ENCODE measurements at places on chromosomes 16 and 17.
A peak's percentile ranks its signal among the peaks of the same experiment; 100 is the strongest.

GRCh38 chr17:40026816-40027613, 11.8 kb downstream of the CSF3 start:
- DNase-seq = peak; percentile 75

DNA sequence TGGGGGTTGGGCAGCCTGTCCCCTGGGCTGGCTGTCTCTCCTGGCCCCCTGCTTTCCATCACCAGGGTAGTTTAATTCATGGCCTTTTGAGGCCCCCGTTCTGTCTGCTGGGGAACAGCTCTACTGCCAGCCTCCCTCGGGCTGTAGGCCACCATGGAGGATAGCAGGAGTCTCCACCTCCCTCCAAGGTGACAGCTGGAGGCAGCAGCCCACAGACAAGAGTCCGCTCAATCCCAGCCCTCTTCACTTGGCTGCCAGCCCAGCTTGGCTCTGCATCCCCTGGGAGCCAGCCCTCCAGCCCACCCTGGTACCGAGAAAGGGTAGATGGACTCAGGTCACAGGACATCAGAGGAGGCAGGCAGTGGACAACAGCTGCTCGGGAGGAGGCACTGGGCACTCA, 194.6 kb upstream of the SDK2 start:
- no peak for DNase-seq

- DNase-seq = no peak
Observed at GRCh38 chr17:80449930-80450576, 26.4 kb downstream of the NPTX1 start.

DNA sequence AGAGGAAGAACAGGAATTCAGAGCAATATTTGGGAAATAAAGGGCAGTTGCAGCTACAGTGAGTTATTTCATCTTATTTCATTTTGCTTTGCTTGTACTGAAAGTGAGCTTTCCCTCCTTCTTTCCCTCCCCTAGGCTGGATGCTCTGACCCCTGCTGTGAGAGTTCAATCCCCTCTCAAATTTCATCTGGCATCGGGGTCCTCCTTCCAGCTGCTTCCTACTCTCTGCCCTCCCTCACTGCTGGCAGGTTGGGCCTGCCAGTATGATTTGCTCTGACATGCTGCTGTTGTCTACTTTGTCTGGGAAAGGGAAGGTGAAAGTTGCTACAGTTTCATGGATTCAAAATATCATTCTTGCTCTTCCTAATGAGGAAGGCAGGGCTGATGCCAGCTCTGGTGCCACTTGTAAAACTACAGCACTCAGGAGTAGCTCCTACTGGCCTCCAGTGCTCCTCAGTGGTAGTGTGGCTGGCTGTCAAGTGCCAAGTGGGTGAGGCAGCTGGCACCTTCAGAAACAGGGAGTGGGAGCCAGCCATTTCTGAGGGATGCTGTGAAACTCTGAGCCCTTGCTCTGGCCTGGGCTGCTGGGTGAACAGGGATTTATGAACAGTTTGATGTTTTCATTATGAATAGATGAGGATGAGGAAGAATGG, 408.6 kb downstream of the HAPSTR1 start:
- no peak for DNase-seq

DNA sequence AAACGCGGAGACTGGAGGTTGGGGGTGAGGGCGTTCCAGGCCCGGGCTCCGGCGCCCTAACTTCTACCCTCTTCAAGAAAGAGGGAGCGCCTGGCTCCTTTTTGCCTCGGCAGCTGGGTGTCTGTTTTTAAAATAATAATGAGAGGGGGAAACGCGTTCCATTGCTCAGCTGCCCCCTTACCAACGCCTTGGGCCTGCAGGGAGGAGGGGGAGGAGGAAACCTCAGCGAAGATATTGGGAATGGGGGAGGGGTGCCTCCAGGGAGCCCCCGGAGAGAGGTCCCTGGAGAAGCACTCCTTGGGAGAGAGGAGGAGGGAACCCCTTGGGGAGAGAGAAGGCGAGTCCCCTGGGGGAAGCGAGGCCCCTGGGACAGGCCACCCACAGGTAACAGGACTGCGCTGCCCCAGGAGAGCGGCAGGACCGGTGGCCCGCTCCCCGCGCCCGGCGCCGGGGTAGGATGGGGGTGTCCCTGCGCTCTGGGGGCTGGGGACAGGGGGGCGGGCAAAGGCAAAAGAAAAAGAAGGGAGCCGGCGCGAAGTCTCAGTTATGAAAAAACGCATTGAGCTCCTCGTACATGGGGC, 2.7 kb downstream of the NEUROD2 start:
- DNase-seq = no peak

Data from dermis microvascular lymphatic vessel endothelial cell (primary cell).